ENCODE measurements at places on chromosomes 4 and X. TPM values are rescaled to one million over a fixed set of nuclear protein-coding genes. Genes with fewer than 3 reads are reported as not detected.

DNA sequence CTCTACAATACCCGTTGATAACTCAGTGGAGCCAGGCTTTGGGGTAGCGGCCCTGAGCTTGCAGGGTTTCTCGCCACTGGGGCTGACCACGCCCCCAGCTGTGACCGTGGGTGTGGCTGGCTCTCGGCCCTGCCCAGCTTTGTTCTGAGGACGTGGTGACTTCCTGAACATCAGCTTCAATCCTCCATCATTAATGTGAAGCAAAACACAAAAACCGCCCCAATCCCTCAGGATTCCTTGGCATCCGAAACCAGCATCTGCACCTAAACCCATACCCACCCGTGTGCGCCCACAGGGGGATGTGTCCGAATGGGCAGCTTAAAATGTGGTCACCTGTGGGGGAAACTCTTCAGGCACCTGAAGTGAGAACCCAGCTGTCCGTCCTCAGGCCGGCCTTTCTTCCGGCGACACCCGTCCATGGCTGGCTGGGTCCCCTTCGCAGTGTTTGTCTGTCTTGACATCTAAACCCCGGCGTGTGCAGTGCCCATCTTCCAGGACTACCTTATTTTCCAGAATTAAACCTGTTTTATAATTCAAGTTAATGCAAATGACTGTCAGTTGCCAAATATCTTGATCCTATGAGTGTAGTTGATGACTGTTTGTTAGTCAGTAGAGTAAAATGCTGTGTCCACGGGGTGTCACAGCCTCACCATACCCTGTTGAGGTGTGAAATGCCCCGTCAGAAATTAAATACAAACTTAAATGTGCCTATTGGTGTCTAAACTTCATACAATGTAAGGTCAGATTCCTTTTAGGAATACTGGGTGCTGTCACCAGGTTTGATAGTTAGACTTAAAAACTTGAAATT lies 27.3 kb downstream of the NELFA start:
- no peak overlapping the region for H3K27ac ChIP-seq
- H3K4me3 ChIP-seq, result no peak overlapping the region
- H3K27me3 ChIP-seq, result no peaks in the 10 kb centered on the region
- H3K36me3 ChIP-seq, result peaks cover 100% of the 10 kb centered on the region

DNA sequence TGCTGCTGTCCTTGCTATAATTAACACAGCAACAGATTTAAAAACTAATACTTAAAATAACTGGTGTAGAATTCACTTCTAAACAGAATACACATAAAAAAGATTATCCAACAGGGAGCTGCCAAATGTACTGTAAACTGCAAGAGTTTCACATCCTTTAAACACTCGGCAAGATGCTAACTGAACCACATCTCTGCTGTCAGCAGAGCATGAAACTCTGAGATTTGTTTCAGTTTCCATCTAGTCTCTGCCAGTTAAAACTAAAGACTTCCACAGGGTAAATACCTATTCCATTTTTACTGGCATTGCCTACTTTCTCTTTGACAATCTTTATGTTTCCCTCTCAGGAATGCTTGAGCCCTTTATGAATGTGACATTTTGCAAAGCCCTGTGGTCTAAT lies 127.7 kb downstream of the SLC7A11 start:
- DNase-seq, result no peak
- H3K27me3 ChIP-seq, result no peaks in the 10 kb centered on the region
- H3K27ac ChIP-seq, result no peak overlapping the region
- H3K4me3 ChIP-seq, result no peak overlapping the region
- no peaks in the 10 kb centered on the region for H3K4me1 ChIP-seq
- H3K36me3 ChIP-seq, result no peaks in the 10 kb centered on the region

DNA sequence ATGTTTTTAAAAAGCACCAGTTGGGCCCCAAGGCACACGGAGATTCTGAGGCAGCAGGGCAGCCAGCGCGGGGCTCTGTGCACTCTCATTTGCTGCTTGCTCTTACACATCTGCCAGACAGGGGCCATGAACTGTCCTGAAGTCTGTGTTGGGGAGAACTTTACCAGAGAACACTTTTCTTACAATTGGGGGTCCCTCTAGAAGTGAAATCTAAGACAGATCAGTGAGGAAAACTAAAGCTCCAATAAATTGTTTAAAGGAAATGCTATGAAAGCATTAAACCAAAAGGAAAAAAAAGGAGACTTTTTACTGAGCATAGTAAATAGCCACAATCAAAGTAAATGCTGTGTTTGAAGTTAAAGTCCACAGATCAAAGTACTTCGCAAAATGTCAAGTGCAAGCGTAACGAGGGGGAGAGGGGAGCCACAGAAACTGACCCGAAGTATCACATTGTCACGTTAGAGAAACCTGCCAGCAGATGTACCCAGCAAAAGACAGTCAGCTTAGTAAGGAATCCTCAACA lies 37.8 kb downstream of the SORBS2 start:
- H3K36me3 ChIP-seq, result no peaks in the 10 kb centered on the region
- DNase-seq, result no peak
- peaks cover 15% of the 10 kb centered on the region for H3K4me1 ChIP-seq
- peak overlapping the region; percentile 71 for H3K27ac ChIP-seq
- no peaks in the 10 kb centered on the region for H3K27me3 ChIP-seq

DNA sequence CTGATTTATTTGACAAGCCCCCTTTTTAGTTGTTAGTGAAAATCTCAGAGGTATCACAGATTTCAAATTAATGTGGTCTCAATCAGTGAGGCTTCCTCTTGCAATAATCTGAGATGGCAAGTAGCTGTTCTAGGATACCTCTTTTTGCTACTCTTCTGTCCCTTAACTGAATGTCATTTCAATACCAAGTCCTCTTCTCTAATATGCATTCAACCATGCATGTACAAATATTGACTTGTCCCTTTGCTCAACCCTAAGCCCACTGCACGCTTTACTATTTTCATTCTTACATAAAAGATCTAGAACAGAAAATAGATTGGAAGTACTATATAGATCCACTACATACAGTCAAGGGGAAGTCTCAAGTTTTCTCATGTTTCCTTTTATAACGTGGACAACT lies 164.2 kb downstream of the CBR4 start:
- no peaks in the 10 kb centered on the region for H3K27me3 ChIP-seq
- H3K36me3 ChIP-seq, result no peaks in the 10 kb centered on the region
- no peak overlapping the region for H3K4me3 ChIP-seq
- no peak overlapping the region for H3K27ac ChIP-seq
- no peak for DNase-seq

- H3K4me3 ChIP-seq, result no peak overlapping the region
- no peaks in the 10 kb centered on the region for H3K4me1 ChIP-seq
- no peak for DNase-seq
- no peak overlapping the region for H3K27ac ChIP-seq
These were observed 175.2 kb upstream of the CPEB2 start for GRCh38 chr4:14827111-14827510.

GRCh38 chrX:123450222-123450621 lies 266.1 kb downstream of the GRIA3 start:
- no peaks in the 10 kb centered on the region for H3K4me1 ChIP-seq
- H3K36me3 ChIP-seq, result no peaks in the 10 kb centered on the region
- H3K4me3 ChIP-seq, result no peak overlapping the region
- no peak for DNase-seq
- H3K27ac ChIP-seq, result no peak overlapping the region
- no peaks in the 10 kb centered on the region for H3K27me3 ChIP-seq

DNA sequence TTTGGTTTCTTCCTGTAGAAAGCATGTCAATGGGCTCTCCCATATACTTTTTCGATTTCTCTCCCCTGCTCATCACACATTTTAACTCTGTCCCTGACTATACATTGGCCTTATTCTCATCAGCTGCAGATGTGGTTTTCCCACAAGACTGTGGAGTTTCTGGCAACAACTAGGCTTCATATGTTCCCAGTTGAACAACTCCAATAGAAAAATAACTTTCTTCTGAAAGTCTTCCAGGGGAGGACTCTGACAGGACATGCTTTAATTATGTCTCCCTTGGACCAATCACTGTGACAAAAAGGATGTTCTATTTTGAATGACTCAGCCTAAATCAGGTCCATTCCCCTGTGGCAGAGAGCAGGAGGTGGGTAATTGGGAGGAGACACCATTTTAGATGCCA lies 28.1 kb downstream of the SPANXC start:
- no peaks in the 10 kb centered on the region for H3K36me3 ChIP-seq
- H3K27ac ChIP-seq, result no peak overlapping the region
- H3K4me3 ChIP-seq, result no peak overlapping the region
- no peaks in the 10 kb centered on the region for H3K4me1 ChIP-seq

DNA sequence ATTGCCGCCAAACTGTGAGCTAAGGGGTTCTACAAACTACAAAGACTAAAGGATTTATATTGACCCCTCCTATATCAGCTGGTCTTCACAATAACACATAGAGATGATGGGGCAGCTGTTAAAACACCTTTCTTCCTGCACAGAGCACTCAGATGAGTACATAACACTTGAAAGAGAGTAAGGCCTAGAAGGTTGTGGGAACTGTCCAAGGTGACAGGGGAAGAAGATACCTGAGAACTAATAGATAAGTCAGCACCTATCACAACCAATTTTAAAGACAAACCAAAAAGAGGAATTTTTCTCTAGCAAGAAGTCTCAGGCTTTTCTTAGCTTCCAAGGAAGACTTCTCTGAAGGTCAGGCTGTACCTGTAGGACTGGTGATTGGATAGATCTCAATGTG lies 19.1 kb upstream of the CXCL6 start:
- DNase-seq, result no peak
- H3K27me3 ChIP-seq, result no peaks in the 10 kb centered on the region
- no peaks in the 10 kb centered on the region for H3K36me3 ChIP-seq
- no peak overlapping the region for H3K27ac ChIP-seq
- no peak overlapping the region for H3K4me3 ChIP-seq
- H3K4me1 ChIP-seq, result no peaks in the 10 kb centered on the region

DNA sequence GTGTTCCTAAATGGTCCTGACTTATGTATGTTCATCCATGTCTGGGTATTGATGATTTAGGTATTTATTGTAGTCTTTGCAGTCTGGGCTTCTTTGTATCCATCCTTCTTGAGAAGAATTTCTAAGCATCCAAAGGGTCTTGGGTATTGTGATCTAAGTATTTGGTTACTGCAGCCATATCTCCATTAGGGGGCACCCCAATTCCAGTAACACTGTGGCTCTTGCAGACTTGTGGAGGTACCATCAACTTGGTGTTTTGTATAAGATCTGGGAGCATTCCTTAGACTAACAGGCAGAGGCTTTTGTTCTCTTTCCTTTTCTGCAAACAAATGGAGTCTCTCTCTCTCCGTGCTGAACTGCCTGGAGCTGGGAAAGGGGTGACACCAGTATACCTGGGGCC lies 113.7 kb upstream of the NEXMIF start:
- H3K27ac ChIP-seq, result no peak overlapping the region
- no peaks in the 10 kb centered on the region for H3K27me3 ChIP-seq
- H3K4me1 ChIP-seq, result no peaks in the 10 kb centered on the region
- H3K4me3 ChIP-seq, result no peak overlapping the region
- no peaks in the 10 kb centered on the region for H3K36me3 ChIP-seq
- no peak for DNase-seq

DNA sequence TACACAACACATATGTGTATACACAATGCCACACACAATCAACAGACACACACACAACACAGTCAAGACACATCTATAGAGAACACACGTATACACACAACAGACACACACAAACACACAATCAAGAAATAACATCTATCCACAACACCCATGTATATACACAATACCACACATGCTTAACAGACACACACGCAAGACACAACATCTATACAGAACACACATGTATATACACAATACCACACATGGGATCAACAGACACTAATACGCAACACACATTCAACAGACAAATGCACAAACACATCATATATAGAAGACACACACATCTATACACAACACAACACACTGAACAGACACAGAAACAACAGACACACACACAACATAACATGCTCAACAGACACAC lies 234.8 kb downstream of the SHOX start:
- H3K36me3 ChIP-seq, result no peaks in the 10 kb centered on the region
- H3K27ac ChIP-seq, result no peak overlapping the region
- no peaks in the 10 kb centered on the region for H3K27me3 ChIP-seq
- H3K4me3 ChIP-seq, result no peak overlapping the region

DNA sequence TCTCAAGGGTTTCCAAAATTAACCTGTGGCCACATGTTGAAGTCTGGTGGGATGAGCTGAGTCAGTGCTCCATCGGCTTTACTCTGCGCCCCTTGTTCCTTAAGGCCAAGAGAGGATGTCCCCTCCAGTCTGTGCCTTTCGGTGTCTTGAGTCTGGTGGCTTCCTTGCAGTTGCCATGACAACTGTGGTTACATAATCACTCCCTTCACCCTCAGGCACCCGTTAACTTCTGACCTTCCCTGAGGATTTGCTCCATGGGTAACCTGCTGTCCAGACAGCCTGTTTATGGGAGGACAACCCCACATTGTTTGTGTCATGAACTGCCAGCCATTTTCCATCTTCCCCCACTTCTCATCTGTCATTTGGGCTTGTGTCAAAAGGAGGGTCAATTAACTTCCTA lies 401.1 kb upstream of the LCORL start:
- H3K27ac ChIP-seq, result no peak overlapping the region
- no peak for DNase-seq
- H3K4me1 ChIP-seq, result no peaks in the 10 kb centered on the region
- no peak overlapping the region for H3K4me3 ChIP-seq
- no peaks in the 10 kb centered on the region for H3K27me3 ChIP-seq

GRCh38 chr4:98314791-98315565 lies 53.8 kb downstream of the RAP1GDS1 start:
- H3K4me1 ChIP-seq, result no peaks in the 10 kb centered on the region
- no peaks in the 10 kb centered on the region for H3K36me3 ChIP-seq
- no peak overlapping the region for H3K27ac ChIP-seq
- no peak for DNase-seq
- H3K4me3 ChIP-seq, result no peak overlapping the region
- no peaks in the 10 kb centered on the region for H3K27me3 ChIP-seq

GRCh38 chr4:118749347-118749988 lies 64.3 kb downstream of the METTL14 start:
- no peak for DNase-seq
- no peak overlapping the region for H3K4me3 ChIP-seq
- no peaks in the 10 kb centered on the region for H3K27me3 ChIP-seq
- H3K36me3 ChIP-seq, result peaks cover 89% of the 10 kb centered on the region

GRCh38 chr4:165678236-165678935 lies 194.7 kb upstream of the TLL1 start:
- H3K4me3 ChIP-seq, result no peak overlapping the region
- no peak overlapping the region for H3K27ac ChIP-seq
- no peaks in the 10 kb centered on the region for H3K4me1 ChIP-seq
- no peak for DNase-seq
- H3K27me3 ChIP-seq, result no peaks in the 10 kb centered on the region
- H3K36me3 ChIP-seq, result no peaks in the 10 kb centered on the region

- peak overlapping the region; percentile 51 for H3K27ac ChIP-seq
- H3K4me3 ChIP-seq, result no peak overlapping the region
- peaks cover 18% of the 10 kb centered on the region for H3K4me1 ChIP-seq
- H3K27me3 ChIP-seq, result no peaks in the 10 kb centered on the region
- no peaks in the 10 kb centered on the region for H3K36me3 ChIP-seq
These were observed 10.0 kb upstream of the ASMTL start for GRCh38 chrX:1462596-1463251.

GRCh38 chr4:38788317-38788716 lies 5.5 kb upstream of the TLR10 start:
- H3K4me1 ChIP-seq, result peaks cover 48% of the 10 kb centered on the region
- H3K4me3 ChIP-seq, result no peak overlapping the region
- H3K27ac ChIP-seq, result no peak overlapping the region
- no peaks in the 10 kb centered on the region for H3K27me3 ChIP-seq
- H3K36me3 ChIP-seq, result no peaks in the 10 kb centered on the region
- no peak for DNase-seq

GRCh38 chr4:27759611-27760575 lies 899.3 kb downstream of the STIM2 start:
- DNase-seq, result no peak
- H3K27ac ChIP-seq, result no peak overlapping the region
- no peaks in the 10 kb centered on the region for H3K4me1 ChIP-seq
- H3K4me3 ChIP-seq, result no peak overlapping the region

PAGE4 gene
- not detected for polyA plus RNA-seq

MAGEB10 gene
- polyA plus RNA-seq, result 0.07 TPM

GAGE10 gene
- polyA plus RNA-seq, result not detected

FRMPD3 gene
- 6.9 TPM for polyA plus RNA-seq

CPLX1 gene
- polyA plus RNA-seq, result 1.1 TPM

APOO gene
- 24.3 TPM for polyA plus RNA-seq

PAGE2 gene
- polyA plus RNA-seq, result not detected

Measured in left lung (tissue), 14 donors.